Sigmoid colon (tissue), 7 donors: ENCODE measurements at places on chromosomes 2 and 18. TPM values are rescaled to one million over a fixed set of nuclear protein-coding genes. Genes with fewer than 3 reads are reported as not detected.

GRCh38 chr18:36661999-36662398 is 166.8 kb downstream of the TPGS2 start:
- no peak for DNase-seq

GRCh38 chr18:75574187-75574586 is 146.7 kb upstream of the SMIM21 start:
- no peak for DNase-seq

FRZB gene
- 8.0 TPM for polyA plus RNA-seq

- DNase-seq, result no peak
These were observed 83.6 kb downstream of the CDC42EP3 start for GRCh38 chr2:37587817-37588216.

CYTIP gene
- polyA plus RNA-seq, result 36.4 TPM

GRCh38 chr18:2970772-2971659 is 41.9 kb downstream of the LPIN2 start:
- no peak for DNase-seq

DNA sequence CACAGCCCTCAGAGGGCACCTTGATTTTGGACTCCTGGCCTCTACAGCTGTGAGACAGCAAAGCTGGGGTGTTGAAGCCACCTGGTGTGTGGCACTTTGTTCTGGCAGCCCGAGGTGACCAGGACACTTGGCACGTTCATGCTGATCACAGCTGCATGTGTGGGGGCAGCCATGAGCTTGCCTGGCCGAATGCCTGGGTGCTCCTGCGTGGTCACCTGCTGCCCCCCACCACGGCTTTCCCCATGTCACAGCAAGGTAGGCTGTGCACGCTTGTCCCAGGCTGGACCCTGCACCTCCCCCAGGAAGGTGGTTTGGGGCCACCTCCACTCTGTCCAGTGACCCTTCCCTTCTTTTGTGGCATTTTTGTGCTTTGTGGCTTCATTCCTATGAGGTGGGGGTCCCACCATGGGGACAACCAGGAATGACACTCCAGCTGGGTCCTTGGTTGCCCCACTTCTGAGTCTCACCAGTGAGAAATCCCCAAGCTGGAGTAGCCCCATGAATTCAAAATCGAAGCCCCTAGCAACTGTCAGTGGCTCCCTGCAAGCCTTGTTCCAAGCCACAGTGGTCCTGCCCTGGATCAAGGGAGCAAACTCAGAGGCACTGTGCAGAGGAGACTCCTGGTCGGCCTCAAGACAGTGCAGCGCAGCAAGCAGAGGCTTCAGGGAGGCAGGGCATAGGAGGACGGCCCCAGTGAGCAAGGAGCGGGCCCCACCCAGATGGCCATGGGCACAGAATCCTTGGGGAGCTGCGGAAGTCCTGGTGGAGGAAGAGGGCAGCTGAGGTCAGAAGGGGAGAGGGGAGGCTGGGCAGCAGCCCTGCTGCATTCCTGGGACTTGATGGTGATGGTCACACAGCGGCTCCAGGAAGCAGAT is 121.4 kb upstream of the HS6ST1 start:
- DNase-seq, result peak; percentile 55

- DNase-seq, result no peak
These were observed 5.1 kb upstream of the LANCL1 start for GRCh38 chr2:210481601-210482175.
